Left ventricle myocardium inferior (tissue), 1 donor: ENCODE measurements at places on chromosomes 12 and 14. TPM values are rescaled to one million over a fixed set of nuclear protein-coding genes. Genes with fewer than 3 reads are reported as not detected.

Gene ANO2
- 13.0 TPM for total RNA-seq

Gene PPP1R13B
- total RNA-seq: 104 TPM

Gene OAS1
- 4.8 TPM for total RNA-seq

Gene HNF1A
- total RNA-seq: not detected

Gene FGF23
- total RNA-seq: not detected
